ENCODE measurements at places on chromosomes 4 and X.

DNA sequence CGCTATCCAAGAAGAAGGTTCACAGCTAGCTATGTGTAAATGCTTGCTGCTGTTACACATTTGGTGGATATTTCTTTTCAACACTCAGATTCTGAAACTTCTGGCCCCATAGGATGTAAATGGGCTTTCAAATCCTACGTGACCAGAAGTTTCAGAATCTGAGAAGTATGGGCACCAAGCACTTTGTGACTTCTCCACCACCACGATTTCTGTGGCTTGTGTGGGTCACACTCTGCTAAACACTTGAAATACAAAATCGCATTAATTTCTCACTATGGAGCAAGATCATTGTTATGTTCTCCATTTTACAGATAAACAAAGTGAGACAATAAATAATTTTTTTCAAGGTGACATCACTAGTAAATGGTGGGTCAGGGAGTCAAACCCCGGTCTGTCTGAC lies 259.4 kb upstream of the JADE1 start:
- no peak overlapping the region for H3K4me3 ChIP-seq
- H3K4me1 ChIP-seq = peaks cover 9% of the 10 kb centered on the region
- H3K27me3 ChIP-seq = peaks cover 42% of the 10 kb centered on the region
- no peak for DNase-seq
- peaks cover 18% of the 10 kb centered on the region for H3K36me3 ChIP-seq

- DNase-seq = no peak
- H3K4me3 ChIP-seq = no peak overlapping the region
- no peak overlapping the region for H3K27ac ChIP-seq
- no peaks in the 10 kb centered on the region for H3K27me3 ChIP-seq
- peaks cover 34% of the 10 kb centered on the region for H3K36me3 ChIP-seq
These were observed 8.7 kb upstream of the TIMP1 start for GRCh38 chrX:47573341-47574075.

- H3K36me3 ChIP-seq = peaks cover 4% of the 10 kb centered on the region
- H3K4me1 ChIP-seq = peaks cover 6% of the 10 kb centered on the region
- H3K4me3 ChIP-seq = no peak overlapping the region
These were observed 6.5 kb downstream of the WFS1 start for GRCh38 chr4:6275898-6276806.

GRCh38 chrX:18702362-18703195 lies 4.9 kb upstream of the PPEF1 start:
- no peak for DNase-seq
- H3K4me3 ChIP-seq = no peak overlapping the region
- peaks cover 22% of the 10 kb centered on the region for H3K27me3 ChIP-seq
- no peaks in the 10 kb centered on the region for H3K4me1 ChIP-seq
- no peak overlapping the region for H3K27ac ChIP-seq

DNA sequence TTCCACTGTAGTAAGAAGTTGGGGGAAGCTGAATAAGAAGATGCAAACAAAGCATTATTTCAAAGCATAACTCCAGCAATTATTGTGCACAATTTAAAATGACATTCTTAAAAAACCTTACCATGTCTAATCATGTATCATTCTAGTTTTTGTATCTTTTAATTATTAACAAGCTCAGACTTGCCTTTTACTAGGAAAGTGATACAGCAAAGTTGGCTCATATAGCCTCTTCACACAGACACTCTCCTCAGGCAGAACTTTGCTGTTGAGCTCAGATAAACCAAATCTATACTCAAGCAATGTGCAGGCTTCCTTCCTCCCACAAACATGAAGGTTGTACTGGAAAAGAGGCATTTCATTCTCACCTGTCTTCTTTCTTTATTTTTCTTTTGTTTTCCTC lies 358.7 kb upstream of the EMCN start:
- DNase-seq = no peak
- no peaks in the 10 kb centered on the region for H3K36me3 ChIP-seq
- no peak overlapping the region for H3K4me3 ChIP-seq
- no peaks in the 10 kb centered on the region for H3K4me1 ChIP-seq
